NCI-H1092 treated with DMSO at 0.1 percent for 48 hours (cell line): ENCODE measurements at places on chromosomes 7 and 10.

DNA sequence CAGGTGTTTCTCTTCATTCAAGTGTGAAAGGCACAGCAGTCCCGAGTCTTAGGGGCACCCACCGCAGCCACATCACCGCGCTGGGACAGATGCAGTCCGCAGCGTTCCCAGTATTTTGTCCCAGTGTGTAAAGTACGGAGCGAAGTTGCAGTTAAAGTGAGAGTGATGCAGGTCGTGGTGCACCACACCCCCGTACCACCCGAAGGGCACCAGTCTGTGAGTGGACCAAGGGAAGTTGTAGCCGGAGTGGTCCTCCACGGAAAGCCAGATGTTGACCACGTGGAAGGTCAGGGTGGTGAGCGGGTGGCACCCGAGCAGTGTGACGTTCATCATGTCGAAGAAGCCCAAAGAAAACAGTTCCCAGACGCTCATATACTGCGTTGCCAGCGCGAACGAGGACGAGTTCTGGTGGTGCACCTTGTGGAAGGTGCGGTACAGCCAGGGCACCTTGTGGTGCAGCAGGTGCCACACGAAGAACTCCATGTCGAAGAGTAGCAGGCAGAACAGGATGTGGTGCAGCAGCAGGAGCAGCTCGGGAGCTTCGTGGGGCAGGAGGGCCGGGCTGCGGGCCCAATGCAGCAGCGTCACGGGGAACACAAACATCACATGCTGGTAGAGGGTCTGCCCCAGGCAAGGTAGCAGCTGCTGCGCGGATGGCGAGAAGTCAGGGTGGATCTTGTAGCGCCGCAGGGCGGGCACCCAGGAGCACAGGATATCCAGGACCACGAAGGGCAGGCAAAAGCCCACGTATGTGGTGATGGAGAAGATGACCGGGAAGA is 526 bp downstream of the CH25H start:
- no peak for DNase-seq

DNA sequence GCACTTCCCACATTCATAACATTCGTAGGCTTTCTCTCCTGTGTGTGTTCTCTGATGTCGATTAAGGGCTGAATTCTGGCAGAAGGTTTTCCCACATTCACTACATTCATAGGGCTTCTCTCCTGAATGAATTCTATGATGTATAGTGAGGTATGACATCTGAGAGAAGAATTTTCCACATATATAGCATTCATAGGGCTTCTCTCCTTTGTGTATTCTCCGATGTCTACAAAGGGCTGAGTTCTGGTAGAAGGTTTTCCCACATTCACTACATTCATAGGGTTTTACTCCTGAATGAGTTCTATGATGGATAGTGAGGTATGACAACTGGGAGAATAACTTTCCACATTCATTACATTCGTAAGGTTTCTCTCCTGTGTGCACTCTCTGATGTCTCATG is 15.6 kb downstream of the ZNF12 start:
- no peak for DNase-seq

DNA sequence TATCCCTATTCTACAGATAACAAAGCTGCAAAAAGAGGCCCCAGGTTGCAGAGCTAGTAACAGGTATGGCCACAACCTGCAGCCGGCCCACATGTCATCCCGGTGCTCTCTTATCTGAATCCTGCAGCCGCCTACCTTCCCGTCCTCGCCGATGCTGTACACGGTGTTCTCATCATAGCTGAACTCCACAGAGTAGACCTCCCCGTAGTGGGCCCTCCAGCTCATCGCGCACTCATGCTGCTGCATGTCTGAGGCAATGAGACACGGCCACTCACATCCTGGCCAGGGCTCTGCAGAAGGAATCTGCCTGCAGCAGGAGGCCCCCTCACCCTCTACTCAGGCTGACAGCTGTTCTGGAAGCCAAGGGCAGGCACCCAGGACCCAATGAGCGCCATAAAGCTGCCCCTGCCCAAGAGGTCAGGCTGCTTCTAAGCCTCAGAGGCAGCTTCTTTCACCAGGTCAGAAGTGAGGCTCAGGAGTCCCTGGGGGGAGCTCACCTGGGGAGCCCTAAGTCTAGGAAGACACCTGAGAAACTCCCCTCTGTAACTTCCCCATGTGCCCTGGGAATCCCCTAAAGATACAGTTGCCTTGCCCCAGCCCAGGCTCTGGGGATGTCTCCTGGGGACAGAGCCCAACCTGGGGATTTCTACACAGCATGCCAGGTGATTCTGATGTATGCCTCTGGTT is 17.9 kb upstream of the CYREN start:
- DNase-seq, result no peak

- DNase-seq, result no peak
Measured at GRCh38 chr7:50268223-50268622, 36.3 kb upstream of the IKZF1 start.
